GM06990 (cell line): ENCODE measurements at places on chromosomes 1 and 21.

DNA sequence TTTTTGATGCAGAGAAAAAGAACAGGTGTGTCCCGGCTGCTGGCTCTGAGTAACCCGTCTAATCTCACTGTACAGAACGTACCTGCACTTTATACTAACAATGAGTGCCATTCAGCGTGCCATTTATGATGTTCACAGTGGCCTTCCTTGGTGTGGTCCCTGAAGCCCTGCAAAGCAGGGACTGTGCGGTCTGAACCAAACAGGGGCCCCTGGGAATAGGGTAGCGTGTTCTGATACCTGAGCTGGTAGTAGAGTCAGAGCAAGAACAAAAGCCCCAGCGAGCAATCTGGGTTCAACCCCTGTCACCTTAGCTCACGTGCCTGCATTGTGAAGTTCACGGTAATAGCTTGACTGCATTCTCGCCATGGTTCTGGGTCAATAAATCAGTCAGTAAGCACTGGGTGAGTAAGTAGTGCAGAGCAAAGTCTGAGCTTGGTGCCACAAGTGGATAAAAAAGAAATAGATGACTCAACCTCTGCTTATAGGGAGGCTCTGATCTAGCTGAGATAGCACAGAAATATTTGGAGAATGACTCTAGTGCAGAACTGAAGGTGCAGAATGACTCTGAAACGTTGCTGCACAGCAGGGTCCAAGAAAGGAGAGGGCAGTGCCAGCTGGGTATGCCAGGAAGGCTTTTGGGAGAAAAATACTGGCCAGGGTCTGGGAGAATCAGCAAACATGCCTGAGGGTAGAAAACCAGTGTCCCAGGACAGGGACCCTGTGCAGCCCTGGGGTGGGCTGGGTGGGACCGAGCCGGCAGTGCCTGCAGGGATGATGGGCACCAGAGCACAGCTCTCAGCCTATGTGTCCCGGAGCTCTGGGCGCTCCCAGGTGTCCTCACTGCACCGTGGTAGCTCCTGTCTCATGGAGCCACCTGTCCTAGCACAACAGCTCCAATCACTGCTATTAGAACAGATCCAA is 125.9 kb downstream of the RHOU start:
- no peak for DNase-seq

DNA sequence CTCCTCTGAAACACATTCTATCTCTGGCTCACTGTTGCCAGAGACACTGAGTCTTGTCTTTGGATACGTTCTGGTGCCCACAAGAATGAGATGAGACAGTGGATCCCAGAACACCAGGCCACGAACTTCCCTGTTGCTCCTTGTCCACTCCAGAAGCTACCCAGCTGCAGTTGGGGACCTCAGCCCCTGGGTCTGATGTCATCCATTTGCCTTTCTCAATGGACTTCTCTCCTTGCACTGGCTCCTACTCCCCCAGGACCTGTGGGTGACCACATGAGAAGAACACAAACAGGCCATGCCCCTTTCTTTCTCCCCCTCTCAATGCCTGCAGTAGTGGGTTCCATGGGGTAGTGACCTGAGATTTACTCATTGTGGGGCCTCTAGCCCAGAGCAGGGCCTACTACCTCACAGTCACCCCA is 5.9 kb downstream of the NBPF1 start:
- no peak for DNase-seq

- DNase-seq, result no peak
Observed at GRCh38 chr1:163928651-163929050, 606.9 kb downstream of the NUF2 start.

GRCh38 chr1:244730153-244730933 is 77.4 kb downstream of the DESI2 start:
- peak; percentile 44 for DNase-seq

GRCh38 chr1:223525957-223526356 is 132.7 kb downstream of the CCDC185 start:
- no peak for DNase-seq

DNA sequence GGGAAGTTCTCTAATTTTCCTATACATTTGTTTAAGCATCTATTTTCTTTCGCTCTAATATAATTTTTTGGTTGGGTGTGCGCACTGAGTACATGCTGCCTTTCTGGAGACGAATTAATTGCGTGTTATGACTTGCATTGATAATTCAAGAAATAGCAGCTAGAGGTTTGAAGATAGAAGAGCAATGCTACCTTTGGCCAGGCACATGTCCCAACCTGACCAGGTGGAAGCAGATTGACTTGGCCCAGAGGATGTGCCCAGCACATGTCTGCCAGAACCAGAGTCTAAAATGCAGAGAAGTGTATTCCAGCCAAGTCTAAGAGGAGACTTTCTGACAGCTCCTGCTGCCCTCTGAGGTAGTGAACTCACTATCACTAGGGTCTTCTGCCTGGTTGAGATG is 114.3 kb downstream of the SLC35F3 start:
- DNase-seq, result no peak

DNA sequence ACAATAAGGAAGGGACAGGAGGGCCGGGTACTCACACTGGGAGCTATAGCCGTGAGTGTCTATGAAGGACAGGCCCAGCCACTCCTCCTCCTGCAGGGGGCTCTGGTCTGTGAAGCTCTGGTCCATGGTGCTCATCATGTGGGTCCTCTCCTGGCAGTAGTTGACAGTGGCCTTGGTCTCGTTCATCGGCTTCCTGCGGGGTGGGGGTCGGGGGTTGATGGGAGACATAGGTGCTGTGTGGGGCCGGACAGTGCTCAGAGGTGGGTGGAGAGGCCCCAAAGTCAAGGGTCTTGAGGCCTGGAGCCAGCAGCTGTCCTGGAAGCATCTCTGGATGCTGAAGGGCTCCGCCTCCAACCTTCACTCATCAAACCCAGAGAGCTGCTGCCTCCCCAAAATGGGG is 260.4 kb downstream of the PTPRU start:
- DNase-seq, result no peak

- DNase-seq, result no peak
Observed at GRCh38 chr21:34810786-34811185, 142.0 kb downstream of the CLIC6 start.

GRCh38 chr1:243268751-243269460 is 13.1 kb downstream of the SDCCAG8 start:
- DNase-seq, result no peak

- no peak for DNase-seq
Observed at GRCh38 chr1:28119556-28119955, 31.1 kb upstream of the EYA3 start.

- DNase-seq, result no peak
Observed at GRCh38 chr1:245441689-245442088, 286.9 kb downstream of the KIF26B start.

- no peak for DNase-seq
Observed at GRCh38 chr21:32380940-32381339, 11.9 kb downstream of the URB1 start.

DNA sequence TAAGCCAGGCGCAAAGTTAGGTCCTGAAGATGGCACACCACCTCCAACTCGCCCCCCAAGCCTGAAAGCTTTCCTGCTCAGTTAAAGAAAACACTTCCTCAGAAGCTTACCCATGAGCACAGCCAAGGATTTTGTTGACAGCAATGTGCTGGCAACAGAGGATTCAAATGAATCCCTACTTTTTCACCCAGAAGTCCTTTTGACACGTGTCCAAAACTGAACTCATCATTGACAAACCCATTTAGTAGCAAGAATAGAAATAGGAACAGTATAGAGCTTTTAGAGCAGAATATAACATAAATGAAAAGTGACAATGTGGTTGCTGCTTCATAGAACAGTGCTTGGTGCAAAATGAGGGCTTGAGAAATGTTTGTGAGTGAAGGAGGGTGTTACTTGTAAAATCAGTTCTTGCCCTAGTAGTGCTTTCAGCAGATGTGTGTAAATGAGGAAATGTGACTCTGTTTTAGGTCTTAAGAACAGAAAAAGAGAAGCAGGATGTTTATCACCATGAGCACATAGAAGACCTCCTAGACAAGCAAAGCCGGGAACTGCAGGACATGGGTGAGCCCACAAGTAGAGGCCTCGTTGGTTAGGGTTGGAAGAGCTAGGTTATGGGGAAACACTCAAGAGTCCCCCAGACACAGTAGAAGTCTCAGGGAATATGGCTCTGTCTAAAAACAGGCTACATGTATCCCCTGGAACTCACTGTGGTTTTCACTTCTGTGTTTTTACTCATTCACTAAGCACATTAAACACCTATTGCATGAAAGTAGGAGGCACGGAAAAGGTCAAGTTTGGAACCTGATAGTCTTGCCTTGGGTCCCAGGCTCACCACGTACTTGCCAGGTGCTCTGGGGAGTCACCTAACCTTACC is 48.6 kb upstream of the TMEM125 start:
- peak; percentile 56 for DNase-seq

- DNase-seq, result no peak
Observed at GRCh38 chr21:45027241-45028196, 46.9 kb upstream of the ADARB1 start.

DNA sequence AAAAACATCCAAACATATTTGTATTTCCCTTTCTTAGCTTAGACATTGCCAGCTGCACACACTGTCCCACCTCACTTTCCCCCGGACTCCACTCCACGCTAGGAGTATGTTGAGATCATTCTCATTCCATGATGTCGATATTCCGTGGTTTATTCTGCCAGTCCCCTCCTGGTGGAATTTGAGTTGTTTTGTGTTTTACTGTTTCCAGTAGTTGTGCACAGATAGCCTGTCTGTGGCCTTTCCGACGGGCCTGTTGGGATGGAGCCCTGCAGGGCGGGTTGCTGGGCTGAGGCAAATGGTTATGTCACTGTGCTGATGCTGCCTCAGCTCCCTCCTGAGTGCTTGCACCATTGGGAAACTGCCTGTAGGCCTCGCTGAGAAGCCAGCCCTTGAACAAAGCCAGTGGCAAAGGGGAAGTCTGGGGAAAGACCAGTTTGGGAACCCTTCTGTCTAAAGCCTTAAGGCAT is 12.8 kb downstream of the TRAPPC10 start:
- DNase-seq, result no peak

GRCh38 chr1:115453666-115454065 is 115.6 kb upstream of the NGF start:
- no peak for DNase-seq

- no peak for DNase-seq
Observed at GRCh38 chr1:168321945-168322344, 41.3 kb downstream of the TBX19 start.

DNA sequence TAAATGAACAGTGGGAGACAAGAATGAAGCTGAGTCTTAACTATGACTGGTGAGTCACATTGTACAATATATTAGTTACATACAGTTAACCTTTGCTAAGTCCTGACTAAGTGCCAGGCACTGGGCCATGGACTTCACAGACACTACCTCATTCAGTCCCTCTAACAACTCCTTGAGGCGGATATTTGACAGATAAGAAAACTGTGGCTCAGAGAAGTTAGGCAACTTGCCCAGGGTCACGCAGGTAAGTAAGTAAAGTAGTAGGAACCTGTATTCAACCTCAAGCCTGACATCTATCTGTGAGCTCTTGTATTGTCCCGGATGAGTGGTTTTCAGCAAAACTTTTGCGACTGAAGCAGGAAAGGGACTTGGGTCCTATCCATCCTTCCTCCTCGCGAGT is 62.1 kb downstream of the GNG12 start:
- DNase-seq, result no peak

GRCh38 chr21:33966324-33966949 is 50.8 kb upstream of the ATP5PO start:
- no peak for DNase-seq

DNA sequence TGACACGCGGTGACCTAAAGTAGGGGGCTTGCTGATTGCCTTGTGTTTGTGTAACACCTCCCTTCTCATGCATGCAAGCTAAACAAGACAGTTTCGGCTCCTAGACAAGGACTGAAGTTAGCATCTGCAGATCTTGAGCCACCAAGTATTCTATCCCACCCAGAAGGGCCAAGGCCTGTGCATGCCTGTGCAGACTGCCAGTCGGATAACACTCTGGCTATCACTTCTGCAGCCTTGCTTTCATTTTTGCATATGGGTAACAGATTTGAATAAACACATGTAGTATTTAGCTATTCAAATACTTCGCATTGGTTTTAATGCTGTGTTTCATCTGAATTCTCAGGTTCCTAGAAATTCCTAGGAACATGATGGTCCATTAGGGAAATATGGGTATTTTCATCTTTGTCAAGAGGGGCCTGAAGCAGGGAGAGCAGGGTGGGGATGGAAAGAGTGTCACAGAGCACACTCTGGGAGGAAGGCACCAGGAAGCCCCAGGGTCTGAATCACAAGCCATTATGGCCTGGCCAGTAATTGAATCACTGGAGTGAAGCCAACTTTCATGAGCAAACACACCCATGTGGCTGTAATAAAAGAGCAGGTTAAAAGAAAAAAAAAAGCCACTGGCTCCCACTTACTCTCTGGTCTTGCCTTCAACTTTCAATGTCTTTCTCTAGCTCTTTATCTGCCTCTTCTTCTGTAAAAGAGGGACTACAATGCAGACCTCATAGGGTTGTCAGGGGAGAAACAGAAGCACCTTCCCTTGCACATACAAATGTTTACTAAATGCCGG is 28.3 kb downstream of the GADD45A start:
- DNase-seq, result no peak

DNA sequence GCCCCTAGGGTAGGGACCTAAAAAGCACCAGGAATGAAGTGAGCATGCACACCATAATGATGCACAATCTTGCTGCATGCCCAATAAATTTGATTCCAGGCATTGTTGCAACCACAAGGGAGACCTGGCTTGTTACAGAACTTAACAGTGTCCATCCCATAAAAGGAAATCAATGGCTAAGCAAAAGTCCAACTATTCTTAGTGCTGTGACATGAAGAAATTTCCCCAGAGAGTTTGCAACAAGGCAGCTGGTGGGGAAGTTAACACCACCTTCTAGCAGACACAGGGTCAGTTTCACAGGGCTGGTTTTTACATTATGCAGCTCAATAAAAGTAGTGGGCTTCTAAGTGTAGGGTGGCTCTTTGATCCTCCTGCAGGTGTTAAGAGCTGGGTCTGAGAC is 221.1 kb downstream of the KCNJ6 start:
- no peak for DNase-seq

DNA sequence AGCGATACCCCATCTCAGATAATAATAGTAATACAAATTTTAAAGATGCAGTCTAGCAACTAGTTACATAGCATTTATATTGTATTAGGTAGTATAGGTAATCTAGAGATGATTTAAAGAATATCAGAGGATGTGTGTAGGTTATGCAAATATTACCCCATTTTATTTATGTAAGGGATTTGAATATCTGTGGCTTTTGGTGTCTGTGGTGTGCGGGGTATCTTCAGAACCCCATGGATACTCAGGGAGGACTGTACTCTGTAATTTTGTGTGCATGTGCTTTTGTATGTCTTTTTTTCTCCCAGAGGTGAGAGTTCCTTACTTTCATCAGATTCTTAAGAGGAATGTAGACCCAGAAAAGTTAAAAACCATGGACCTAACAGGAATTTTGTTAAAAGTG is 12.8 kb downstream of the RNF2 start:
- no peak for DNase-seq

DNA sequence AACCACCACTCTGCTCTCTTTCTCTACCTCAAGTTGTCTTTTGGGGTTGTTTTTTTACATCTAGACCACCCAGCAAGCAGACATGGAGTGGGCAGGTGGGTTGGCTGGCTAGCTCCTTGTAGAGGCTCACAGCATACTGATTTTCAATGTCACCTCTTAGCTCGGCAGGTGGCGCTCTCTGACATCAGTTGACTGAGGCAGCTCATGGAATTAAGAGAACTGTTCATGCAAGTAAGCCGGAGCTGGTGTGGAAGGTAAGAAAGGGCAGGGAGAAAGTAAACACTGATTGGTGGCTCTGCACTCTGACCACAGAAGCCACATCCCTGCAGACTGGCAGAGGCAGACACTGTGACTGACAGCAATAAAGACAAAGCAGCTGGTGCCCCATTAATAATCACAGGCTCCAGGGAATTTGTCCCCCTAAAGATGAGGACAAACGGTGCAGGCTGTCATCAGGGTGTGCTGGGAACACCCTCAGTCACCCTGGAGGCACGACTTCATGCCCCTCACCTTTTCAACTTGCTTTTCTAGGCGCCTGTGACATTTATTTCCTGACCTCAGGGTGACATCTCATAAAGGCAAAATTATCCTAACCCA is 226.8 kb downstream of the LMX1A start:
- peak; percentile 8 for DNase-seq
